Right forelimb (tissue), 1 donor: ENCODE measurements at places on chromosomes 3 and 15.

- no peak for DNase-seq
Observed at GRCh38 chr3:43015991-43016865, 37.1 kb downstream of the GASK1A start.

DNA sequence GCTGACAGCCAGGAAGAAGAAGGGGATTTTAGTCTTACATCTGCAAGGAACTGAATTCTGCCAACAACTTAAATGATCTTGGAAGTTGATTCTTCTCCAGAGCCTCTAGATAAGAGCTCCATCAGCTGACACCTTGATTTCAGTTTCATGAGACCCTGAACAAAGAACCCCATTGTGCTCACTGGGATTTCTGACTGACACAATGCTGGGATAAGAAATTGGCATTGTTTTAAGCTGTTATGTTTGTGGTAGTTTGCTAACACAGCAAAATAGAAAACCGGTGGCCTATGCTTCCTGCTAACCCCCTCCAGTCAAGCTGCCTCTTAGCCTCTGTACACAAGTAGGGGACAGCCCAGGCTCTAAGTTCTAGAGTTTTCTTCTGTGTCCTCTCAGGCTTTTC lies 36.2 kb downstream of the MASP1 start:
- no peak for DNase-seq

DNA sequence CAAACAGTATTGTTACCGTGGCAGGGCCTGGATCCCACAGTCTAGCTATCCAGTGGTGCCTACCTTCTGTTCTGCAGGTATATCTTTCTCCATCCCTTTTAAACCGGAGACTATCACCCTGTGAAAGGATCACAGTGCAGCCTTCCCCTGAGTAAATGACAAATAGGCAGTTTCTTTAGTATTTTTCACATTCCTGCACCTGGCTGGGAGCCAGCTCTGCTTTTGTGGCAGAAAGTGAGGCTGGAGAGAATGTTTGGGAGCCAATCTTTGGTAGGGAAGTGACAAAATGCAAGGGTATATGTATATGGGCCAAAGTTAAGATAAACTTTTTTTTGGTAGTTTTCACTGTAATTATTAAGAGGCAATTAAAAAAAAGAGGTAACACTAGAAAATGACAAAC lies 54.8 kb downstream of the ARHGEF26 start:
- no peak for DNase-seq

DNA sequence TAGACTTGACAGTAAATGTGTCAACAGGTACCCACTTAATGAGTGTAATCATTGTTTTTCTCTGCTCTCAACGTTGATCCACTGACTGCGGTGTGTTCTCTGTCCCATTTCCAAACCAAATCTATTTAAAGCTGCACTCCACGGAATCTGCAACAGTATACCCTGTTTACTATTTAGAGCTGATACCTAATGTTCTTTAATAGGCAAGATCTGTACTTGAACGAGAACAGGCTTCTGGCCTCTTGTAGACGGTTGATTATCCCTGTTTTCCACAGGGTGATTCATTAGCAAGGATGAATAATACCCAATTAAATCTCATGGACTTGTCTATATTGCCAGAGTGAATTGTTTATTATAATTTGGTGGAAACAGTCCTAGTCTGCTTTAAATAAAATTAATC lies 189.9 kb downstream of the LPP start:
- no peak for DNase-seq

- no peak for DNase-seq
Observed at GRCh38 chr15:101530224-101530958, 40.9 kb upstream of the PCSK6 start.

DNA sequence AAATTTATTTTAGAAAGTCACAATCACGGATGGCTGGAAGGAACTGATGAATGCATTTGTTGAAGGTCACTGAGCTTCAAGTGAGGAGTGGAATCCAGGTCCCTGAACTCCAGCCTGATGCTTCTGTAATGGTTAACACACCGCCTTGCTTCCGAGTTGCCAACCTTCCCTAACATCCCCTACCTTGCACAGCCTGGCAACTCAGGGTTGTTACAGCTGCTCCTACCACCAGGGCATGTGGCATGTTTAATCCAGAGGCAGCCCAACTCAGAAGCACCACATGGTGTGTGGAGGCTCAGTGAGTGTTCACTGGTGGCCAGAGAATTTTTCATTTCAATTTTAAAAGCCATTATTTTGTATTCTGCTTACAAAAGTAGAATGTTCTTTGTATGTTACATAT lies 4.9 kb downstream of the TM2D3 start:
- DNase-seq = no peak
